ENCODE measurements at places on chromosomes 13 and 19.

GRCh38 chr13:98650396-98651107 is 73.6 kb upstream of the STK24 start:
- no peak for DNase-seq

GRCh38 chr13:99197117-99197651 is 3.5 kb upstream of the UBAC2 start:
- peak; percentile 47 for DNase-seq

DNA sequence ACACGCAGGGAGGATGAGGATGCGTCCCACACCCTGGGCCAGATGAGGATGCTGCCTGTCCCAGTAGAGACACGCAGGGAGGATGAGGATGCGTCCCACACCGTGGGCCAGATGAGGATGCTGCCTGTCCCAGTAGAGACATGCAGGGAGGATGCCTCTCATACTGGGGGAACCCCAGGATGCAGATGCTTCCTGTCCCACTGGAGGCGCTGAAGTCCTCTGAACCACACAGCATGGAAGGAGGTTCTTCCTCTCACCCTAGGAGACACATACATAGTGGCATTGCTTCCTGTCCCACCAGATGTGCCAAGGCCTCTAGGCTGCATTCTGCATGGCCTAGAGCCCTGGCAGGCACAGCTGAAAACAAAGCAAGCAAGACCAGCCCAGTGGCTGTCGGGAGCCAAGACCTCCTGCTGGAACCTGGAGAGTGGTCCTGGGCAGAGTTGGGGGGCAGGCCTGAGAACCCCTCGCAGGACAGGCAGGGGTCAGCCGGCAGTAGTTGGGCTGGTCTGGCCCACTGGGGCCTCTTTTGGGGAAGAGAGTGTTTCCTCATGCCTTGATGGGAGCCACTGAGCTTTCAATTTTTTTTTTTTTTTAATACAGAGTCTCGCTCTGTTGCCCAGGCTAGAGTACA is 4.3 kb downstream of the HPN start:
- no peak for DNase-seq

- DNase-seq, result no peak
These were observed 268.7 kb downstream of the SHISA2 start for GRCh38 chr13:25783076-25783475.

GRCh38 chr13:36548129-36548528 is 115.8 kb downstream of the CCNA1 start:
- no peak for DNase-seq

GRCh38 chr13:99809926-99810325 is 161.6 kb downstream of the ZIC5 start:
- DNase-seq, result no peak

DNA sequence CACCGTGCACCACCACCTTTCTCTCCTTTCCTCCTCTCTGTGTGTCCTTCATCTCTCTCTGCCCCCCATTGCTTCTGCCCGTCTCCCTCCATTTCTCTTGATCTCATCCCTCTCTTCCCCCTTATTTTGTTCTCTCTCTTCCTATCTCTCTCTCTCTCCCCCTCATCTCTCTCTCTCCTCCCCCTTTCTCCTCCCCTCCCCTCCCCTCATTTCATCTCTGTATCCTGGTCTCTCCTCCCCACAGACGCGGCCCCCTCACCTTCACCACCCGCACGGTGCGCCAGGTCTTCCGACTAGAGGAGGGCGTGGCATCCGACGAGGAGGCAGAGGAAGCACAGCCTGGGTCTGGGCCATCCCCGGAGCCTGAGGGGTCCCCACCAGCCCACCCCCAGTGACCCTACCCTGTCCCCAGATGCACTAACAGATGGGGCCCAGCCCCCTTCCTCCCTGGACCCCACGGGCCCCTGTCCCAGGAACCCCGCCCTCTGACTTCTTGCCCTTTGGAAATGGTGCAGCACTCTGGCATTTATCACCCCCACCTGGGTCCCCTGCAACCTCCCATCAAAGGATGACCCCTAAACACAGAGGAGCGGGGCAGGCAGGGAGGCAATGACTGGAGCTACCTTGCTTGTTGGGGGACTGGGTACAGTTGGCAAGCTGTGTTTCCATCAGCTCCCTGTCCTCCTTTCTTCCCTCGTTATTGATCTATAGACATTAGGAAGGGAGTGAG is 19.6 kb downstream of the KCNC3 start:
- no peak for DNase-seq

- DNase-seq, result no peak
These were observed 3.8 kb downstream of the KCTD12 start for GRCh38 chr13:76882431-76882830.

- DNase-seq, result no peak
These were observed 1447.5 kb downstream of the EFNB2 start for GRCh38 chr13:105087945-105088344.

- DNase-seq, result no peak
These were observed 706 bp downstream of the P2RY11 start for GRCh38 chr19:10112037-10112761.

DNA sequence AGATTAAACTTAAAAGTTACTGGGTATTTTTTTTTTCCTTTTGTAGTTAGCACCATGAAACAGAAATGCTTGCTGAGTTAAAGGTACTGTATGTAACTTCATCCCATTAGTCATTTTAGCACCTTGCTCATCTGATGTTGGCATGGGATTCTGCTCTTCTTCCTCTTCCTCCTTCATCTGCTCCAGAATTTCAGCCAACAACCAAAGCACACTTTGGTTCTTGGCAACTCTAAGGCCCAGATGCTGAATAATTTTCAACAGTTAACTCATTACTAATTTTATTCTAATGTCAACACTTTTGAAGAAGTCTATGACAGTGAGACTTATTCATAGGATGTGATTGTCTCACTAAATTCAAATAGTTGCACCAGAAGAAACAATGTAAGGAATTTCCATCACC is 359.2 kb downstream of the KCTD12 start:
- DNase-seq, result no peak

GRCh38 chr19:2550431-2551171 is 74.7 kb downstream of the GADD45B start:
- no peak for DNase-seq

- peak; percentile 36 for DNase-seq
These were observed 39.1 kb downstream of the DOCK9 start for GRCh38 chr13:98938801-98939200.
